ENCODE measurements at places on chromosomes 13 and 19.

DNA sequence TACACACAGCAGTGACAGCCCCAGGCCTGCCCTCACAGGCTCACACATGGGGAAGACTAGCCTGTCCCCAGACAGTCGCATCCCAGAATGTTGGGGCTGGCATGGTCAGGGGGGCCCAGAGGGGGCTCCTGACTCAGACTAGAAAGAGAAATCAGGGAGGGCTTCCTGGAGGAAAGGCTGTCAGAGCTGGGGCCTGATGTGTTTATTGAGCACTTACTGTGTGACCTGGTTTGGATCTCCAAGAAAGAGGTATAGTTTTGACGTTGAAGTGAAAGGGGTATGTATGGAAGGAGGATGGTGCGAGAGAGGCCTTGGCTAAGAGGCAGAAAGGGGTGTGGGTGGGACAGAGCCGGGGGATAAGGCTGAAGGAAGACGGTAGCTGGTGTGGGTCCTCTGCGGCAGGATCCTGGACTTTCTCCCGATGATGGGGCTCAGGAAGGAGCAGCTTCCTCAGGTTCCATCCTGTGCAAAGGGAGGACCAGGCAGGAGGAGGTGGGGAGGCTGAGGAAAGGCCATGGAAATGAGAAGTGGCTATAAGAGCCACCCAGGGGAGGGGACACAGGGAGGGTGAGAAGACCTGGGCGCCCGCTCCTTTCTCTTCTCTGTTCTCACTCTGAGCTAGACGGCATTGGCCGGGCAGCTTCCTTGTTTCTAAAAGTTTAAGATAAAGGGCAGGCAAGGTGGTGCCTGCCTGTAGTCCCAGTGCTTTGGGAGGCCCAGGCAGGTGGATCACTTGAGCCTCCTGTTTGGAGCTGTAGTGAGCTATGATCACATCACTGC is 16.1 kb upstream of the BCL3 start:
- no peak for DNase-seq
- H3K4me1 ChIP-seq: peaks cover 6% of the 10 kb centered on the region
- H3K27ac ChIP-seq: no peak overlapping the region
- no peaks in the 10 kb centered on the region for H3K27me3 ChIP-seq

GRCh38 chr13:94201022-94201421 is 278.5 kb downstream of the DCT start:
- H3K4me3 ChIP-seq: no peak overlapping the region
- no peaks in the 10 kb centered on the region for H3K4me1 ChIP-seq
- no peaks in the 10 kb centered on the region for H3K27me3 ChIP-seq

- no peaks in the 10 kb centered on the region for H3K27me3 ChIP-seq
- no peak for DNase-seq
- no peaks in the 10 kb centered on the region for H3K36me3 ChIP-seq
- H3K4me1 ChIP-seq: no peaks in the 10 kb centered on the region
- H3K27ac ChIP-seq: no peak overlapping the region
Measured at GRCh38 chr13:84865783-84866221, 933.4 kb downstream of the SLITRK6 start.

GRCh38 chr19:4501691-4502090 is 16.6 kb downstream of the PLIN4 start:
- H3K27ac ChIP-seq: no peak overlapping the region
- H3K27me3 ChIP-seq: no peaks in the 10 kb centered on the region
- peaks cover 9% of the 10 kb centered on the region for H3K36me3 ChIP-seq
- DNase-seq: no peak
- no peak overlapping the region for H3K4me3 ChIP-seq
- H3K4me1 ChIP-seq: peaks cover 12% of the 10 kb centered on the region

- no peaks in the 10 kb centered on the region for H3K4me1 ChIP-seq
- H3K27me3 ChIP-seq: no peaks in the 10 kb centered on the region
- no peak for DNase-seq
- no peak overlapping the region for H3K27ac ChIP-seq
- H3K4me3 ChIP-seq: no peak overlapping the region
Measured at GRCh38 chr13:58728126-58728525, 1096.6 kb downstream of the PCDH17 start.

GRCh38 chr13:60887711-60888110 is 490.7 kb downstream of the TDRD3 start:
- no peak overlapping the region for H3K27ac ChIP-seq
- H3K27me3 ChIP-seq: no peaks in the 10 kb centered on the region
- no peaks in the 10 kb centered on the region for H3K36me3 ChIP-seq

DNA sequence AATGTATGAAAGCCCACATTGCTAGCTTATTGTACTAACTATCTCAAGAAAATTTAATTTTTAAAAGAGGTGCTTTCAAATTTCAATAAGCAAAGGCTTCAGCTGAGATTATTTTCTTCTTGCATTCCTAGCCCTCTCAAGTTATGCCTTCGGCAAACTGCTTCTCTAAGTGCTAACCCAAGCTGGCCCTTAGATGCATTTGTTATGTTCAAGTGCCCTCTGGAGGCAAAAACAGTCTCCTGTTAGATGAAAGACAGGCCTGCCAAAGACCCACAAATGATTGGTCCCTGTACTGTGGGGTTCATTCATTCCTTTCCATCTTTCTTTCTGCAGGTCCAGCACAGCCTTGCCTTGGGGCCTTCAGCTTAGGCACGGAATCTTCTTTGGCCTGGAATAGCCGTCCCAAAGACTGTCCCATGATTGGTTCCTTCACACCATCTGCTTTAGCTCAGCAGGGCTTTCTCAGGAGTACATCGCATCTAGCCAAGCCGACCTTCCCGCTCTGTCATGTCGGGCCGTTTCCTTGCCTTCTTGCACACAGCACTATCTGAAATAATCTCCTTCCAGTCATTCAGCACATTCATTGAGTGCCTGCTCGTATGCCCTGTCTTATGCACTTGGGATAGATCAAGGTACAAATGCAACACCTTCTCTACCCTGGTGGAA is 26.4 kb upstream of the TPTE2 start:
- H3K4me3 ChIP-seq: peak overlapping the region; percentile 80
- H3K4me1 ChIP-seq: peaks cover 23% of the 10 kb centered on the region
- H3K36me3 ChIP-seq: peaks cover 2% of the 10 kb centered on the region
- no peak for DNase-seq
- peak overlapping the region; percentile 91 for H3K27ac ChIP-seq

DNA sequence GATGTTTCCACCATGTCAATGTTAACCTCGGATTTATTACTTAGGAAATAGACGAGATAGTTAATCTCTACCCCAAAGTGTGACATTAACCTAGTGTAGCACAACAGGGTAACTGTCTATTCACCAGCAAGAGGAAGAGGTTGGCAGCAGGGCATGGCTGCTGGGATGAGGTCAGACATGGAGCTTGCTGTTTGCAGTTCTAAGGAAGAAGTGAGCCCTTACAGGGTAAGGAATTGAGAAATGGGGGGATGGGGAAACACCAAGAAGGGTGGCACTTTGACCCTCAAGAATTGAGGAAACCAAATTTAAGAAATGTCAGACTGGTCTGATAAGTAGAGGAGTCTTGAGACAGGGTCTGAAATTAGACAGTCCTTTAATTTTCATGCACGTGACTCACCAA is 62.4 kb downstream of the MBD3L2B start:
- no peaks in the 10 kb centered on the region for H3K36me3 ChIP-seq
- H3K4me1 ChIP-seq: peaks cover 5% of the 10 kb centered on the region
- H3K4me3 ChIP-seq: no peak overlapping the region

DNA sequence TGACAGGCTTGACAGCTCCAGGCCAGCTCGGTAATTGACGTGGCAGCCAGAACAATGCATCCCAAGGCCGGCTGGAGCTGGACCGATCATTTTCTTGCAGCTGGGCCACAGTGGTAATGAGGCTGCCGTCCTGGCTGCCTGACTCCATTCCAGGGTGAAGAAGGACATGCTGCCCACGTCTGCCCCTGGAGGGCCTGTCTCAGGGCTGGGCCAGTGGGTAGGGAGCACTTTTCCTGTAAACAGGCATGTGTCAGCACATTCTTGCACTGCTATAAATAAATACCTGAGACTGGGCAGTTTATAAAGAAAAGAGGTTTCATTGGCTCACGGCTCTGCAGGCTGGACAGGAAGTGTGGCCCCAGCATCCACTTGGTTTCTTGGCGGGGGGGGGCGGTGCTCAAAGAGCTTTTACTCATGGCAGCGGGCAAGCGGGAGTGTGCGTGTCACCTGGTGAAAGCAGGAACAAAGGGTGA is 38.1 kb upstream of the KCTD15 start:
- H3K27me3 ChIP-seq: peaks cover 40% of the 10 kb centered on the region
- no peak for DNase-seq
- no peak overlapping the region for H3K4me3 ChIP-seq

GRCh38 chr19:2978166-2978767 is 903 bp downstream of the TLE6 start:
- peaks cover 3% of the 10 kb centered on the region for H3K36me3 ChIP-seq
- peaks cover 31% of the 10 kb centered on the region for H3K27me3 ChIP-seq
- peaks cover 17% of the 10 kb centered on the region for H3K4me1 ChIP-seq
- DNase-seq: no peak
- H3K4me3 ChIP-seq: peak overlapping the region; percentile 83
- H3K27ac ChIP-seq: no peak overlapping the region

GRCh38 chr13:72141855-72142519 is 275.0 kb upstream of the DACH1 start:
- no peaks in the 10 kb centered on the region for H3K36me3 ChIP-seq
- H3K4me1 ChIP-seq: no peaks in the 10 kb centered on the region
- no peak for DNase-seq
- H3K27ac ChIP-seq: no peak overlapping the region

DNA sequence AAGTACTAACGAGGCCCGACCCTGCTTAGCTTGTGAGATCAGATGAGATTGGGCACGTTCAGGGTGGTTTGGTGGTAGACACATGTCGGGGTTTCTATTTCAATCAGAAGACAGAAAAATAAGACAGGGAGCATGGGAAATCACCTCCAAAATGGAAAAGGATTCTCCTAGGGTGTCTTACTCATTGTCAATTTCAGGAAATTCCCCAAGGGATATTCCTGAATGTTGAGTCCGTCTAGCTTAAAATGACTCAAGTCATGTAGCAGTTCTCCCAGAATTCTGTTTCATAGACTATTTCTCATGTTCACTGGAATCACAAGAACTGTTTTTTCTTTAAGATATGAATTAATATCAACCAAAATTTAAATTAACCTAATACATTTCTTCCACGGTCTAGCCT is 380.1 kb downstream of the EFNB2 start:
- H3K27ac ChIP-seq: no peak overlapping the region
- H3K4me3 ChIP-seq: no peak overlapping the region
- no peaks in the 10 kb centered on the region for H3K4me1 ChIP-seq
- H3K27me3 ChIP-seq: no peaks in the 10 kb centered on the region
- DNase-seq: no peak

DNA sequence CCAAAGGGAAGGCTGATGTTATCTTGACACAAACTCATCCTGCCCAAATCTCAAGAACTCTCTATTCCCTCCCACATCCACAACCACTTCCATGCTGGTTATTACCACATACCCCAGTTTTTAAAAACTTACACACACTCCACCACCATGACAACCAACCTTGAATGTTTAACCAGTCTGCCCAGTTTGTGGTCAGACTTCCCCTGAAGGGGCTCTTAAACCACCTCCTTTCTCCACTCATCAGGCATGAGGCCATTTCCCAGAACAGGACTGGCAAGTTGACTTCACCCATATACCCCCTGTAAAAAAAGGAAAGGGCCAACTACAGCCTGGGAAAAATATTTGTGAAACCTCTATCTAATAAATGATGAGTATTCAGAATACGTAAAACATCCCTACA is 12.4 kb upstream of the ZSCAN4 start:
- no peak for DNase-seq
- H3K27ac ChIP-seq: peak overlapping the region; percentile 5
- H3K36me3 ChIP-seq: peaks cover 3% of the 10 kb centered on the region
- H3K4me3 ChIP-seq: no peak overlapping the region
- peaks cover 7% of the 10 kb centered on the region for H3K4me1 ChIP-seq

DNA sequence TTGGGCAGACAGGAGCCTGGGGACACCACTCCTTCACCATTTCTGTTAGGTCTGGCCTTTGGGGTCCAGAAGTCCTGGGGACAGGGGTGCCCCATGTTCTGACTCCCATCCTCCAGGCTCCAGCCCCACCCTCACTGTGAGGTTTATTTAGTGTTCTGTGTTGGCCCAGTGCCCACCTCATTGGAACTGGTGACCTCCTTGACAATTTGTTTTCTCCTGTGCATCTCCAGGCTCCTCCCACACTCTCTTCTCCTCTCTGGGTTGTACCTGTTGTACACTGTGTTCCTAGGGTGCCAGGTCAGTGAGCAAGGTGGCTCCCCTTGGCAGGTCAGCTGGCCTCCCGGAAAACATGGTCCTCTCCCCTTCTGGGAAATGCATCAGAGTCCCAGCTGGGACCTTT is 110.8 kb downstream of the ZNF536 start:
- peaks cover 51% of the 10 kb centered on the region for H3K27me3 ChIP-seq
- no peak overlapping the region for H3K27ac ChIP-seq
- H3K4me3 ChIP-seq: no peak overlapping the region
- no peaks in the 10 kb centered on the region for H3K4me1 ChIP-seq
- no peak for DNase-seq

GRCh38 chr19:16402041-16402440 is 69.7 kb downstream of the EPS15L1 start:
- H3K4me3 ChIP-seq: no peak overlapping the region
- no peaks in the 10 kb centered on the region for H3K4me1 ChIP-seq
- peaks cover 41% of the 10 kb centered on the region for H3K36me3 ChIP-seq
- no peak for DNase-seq

DNA sequence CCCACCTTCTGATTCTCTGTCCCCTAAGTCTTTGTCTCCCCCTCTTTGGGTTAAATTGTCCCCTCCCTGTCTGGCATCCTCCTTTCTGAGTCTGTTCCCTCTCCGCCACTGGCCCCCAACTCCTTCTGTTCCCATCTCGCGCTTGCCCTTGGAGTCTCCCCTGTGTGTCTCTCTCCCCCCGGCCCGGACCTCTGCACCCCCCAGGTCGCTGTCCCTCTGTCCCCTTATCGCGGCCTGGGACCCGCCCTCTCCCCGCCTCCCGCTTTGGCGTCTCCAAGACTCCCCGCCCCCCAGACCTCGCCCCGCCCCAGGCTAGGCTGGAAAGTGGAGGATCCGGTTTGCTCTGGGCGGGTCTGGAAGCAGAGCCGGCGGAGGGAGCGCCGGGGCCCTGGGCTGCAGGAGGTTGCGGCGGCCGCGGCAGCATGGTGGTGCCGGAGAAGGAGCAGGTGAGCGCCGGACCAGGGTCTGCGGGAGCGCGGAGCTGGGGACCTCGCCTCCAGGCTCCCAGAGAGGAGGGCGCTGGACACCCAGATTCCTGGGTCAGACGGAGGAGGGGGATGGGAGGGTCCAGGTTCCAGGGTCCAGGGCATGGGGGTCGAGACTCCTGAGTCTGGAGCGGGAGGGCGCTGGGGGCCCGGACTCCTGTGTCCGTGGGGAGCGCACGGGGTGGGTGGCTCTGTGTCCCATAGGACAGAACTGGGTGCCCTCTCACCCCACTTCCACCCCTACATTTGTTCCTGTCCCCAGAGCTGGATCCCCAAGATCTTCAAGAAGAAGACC is at the start of gene TRPM4:
TSS of gene TRPM4 (plus strand) at position 348 of the 780 bp plus-strand sequence. CDS start at position 423, 75 bp downstream.
- H3K27me3 ChIP-seq: peaks cover 87% of the 10 kb centered on the region
- DNase-seq: no peak
- no peaks in the 10 kb centered on the region for H3K36me3 ChIP-seq
- H3K4me3 ChIP-seq: peak within 1 kb of the TSS; percentile 39

GRCh38 chr19:23917856-23918255 is 3.2 kb downstream of the ZNF726 start:
- no peak overlapping the region for H3K4me3 ChIP-seq
- H3K36me3 ChIP-seq: peaks cover 9% of the 10 kb centered on the region
- H3K27me3 ChIP-seq: no peaks in the 10 kb centered on the region
- no peaks in the 10 kb centered on the region for H3K4me1 ChIP-seq

GRCh38 chr13:52686376-52686775 is 33.7 kb downstream of the SUGT1 start:
- no peak for DNase-seq
- H3K4me3 ChIP-seq: no peak overlapping the region
- H3K36me3 ChIP-seq: peaks cover 46% of the 10 kb centered on the region
- no peaks in the 10 kb centered on the region for H3K27me3 ChIP-seq
- no peak overlapping the region for H3K27ac ChIP-seq

- no peak overlapping the region for H3K27ac ChIP-seq
- no peaks in the 10 kb centered on the region for H3K36me3 ChIP-seq
- H3K27me3 ChIP-seq: peaks cover 56% of the 10 kb centered on the region
- peak; percentile 12 for DNase-seq
- H3K4me1 ChIP-seq: no peaks in the 10 kb centered on the region
Measured at GRCh38 chr13:110812121-110812868, 98.8 kb downstream of the ING1 start.

Data from central memory CD8-positive, alpha-beta T cell (primary cell).